ENCODE measurements at places on chromosomes 4 and X.

DNA sequence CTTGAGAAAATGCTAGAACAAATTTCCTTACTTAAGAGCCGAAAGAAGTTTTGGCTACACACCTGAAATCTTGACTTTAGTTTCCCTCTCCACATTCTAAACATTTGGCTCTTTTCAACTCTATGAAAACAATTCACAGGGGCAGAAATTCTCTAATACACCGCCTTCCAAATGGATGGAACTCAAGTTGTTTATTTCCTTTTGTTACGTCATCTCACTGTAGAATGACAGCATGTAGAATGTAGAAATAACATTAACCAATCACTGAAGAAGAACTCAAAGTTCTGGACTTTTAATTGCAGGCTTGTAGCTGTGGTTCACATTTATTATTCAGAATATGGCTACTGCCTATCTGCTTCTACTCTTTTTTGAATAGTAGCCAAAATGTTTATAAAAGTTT, 1.9 kb downstream of the DMP1 start:
- DNase-seq = no peak

DNA sequence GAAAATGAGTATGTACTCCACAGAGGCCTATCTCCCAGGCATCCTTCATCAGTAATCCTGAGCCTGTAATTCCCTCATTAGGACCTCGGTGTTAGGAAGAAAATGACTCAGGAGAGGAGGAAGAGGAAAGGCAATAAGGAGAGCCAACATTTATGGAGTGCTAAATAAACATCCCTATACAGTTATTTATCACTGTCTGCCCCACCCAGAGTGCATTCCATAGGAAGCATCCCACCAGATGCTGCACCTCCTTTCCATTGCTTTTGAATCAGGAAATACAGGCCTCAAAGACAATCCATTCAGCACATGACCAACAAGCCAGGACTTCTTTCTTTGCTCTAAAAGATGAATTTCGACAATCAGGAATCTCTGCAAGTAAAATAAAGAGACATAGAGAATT, 47.6 kb downstream of the USP38 start:
- no peak for DNase-seq

DNA sequence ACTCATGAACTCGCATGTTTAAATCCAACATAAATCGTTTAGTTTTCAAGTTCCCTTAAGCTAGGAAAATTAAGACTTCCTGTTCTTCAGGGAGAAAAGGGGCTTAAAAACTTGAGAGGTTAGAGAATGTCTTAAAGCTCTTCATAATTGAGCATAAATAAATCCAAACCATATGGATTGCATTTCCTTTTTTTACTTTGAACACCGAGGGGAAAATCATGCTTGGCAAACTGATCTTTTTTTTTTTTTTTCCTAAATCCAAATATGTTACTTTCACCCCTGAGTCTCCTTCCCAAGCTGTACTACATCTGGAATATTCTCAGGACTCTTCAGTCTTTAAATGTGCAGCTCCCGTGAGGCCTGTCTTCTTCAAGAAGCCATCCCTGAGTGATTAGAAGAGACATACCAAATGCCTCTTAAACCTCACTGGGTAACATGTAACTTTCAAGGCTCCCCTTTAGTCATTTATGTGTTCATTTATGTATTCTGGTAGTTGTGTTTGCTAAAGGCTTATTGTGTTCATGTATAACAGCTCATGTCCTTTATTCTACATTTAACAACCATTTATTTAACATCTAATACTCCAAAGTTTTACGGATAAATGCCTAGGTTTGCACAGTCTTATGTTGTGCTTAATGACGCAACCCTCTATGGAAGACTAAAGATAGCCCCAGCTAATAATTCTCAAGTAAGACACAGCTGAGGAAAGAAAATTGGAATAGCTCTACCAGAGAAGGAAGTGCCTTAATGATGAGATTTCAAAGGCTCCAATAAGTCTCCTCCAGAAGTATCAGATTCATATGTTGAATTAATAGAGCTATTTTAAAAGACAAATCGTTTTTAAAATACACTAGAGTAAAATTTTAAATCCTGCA, 107.0 kb downstream of the AGTR2 start:
- DNase-seq = no peak

DNA sequence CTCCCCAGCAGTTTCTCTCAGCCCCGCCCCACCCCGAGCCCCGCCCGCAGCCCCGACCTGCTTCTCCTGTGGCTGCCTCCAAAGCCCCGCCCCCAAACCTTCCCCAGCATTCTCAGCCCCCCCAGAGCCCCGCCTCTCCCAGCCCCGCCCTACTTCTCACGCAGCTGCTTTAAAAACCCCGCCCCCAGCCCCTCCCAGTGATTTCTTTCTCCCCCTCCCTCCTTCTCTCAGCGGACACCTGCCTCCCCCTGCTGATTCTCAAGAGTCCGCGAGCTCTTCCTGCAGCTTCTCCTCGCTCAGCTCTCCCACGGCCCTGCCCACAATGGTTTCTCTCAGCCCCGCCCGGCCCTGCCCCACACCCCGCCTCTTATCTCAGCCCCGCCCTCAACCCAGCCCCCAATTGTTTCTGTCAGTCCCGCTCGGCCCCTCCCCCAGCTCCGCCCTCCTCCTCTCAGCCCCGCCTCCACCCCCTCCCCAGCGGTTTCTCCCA, 636 bp upstream of the EOLA1 start:
- peak; percentile 91 for DNase-seq

DNA sequence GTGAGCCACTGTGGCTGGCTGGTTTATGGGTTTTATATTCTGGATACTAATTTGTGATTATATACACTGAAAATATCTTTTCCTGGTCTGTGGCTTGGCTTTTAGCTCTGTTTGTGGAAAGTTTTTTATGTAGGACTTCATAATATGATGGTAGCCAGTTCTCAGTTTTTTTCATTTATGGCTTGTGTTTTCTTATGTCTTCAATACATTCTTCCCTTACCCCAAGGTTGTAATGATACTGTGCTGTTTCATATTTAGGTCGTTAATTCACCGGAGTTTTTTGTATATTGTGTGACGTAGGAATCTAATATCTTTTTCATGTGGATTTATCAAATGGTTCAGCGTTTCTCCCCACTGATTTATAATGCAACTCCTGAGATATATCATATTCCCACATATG, 6.6 kb downstream of the ZFX start:
- DNase-seq = no peak

- no peak for DNase-seq
These were observed 48.4 kb downstream of the MAGEB17 start for GRCh38 chrX:16215660-16216059.

DNA sequence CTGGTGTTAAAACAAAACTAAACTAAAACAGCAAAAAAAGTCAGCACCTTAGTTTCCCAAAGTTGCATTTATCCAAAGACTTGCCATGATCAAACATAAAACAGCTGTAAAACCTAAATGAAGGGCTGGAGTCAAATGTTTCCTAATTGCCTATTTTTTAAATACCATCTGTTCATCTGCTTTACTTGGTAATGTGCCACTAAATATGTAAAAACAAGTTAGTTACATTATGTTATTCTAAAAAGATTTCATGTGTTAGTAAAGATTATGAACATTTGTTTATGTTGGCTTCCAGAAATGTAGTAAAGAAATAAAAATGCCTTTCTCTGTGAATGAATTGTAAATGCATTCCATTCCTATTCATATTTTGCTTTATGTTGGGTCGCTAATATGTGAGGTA, 977.8 kb downstream of the FSTL5 start:
- DNase-seq = no peak

- no peak for DNase-seq
These were observed 70.8 kb downstream of the RWDD4 start for GRCh38 chr4:183588169-183588675.

GRCh38 chr4:83831588-83831987, 295.7 kb downstream of the GPAT3 start:
- DNase-seq = no peak

DNA sequence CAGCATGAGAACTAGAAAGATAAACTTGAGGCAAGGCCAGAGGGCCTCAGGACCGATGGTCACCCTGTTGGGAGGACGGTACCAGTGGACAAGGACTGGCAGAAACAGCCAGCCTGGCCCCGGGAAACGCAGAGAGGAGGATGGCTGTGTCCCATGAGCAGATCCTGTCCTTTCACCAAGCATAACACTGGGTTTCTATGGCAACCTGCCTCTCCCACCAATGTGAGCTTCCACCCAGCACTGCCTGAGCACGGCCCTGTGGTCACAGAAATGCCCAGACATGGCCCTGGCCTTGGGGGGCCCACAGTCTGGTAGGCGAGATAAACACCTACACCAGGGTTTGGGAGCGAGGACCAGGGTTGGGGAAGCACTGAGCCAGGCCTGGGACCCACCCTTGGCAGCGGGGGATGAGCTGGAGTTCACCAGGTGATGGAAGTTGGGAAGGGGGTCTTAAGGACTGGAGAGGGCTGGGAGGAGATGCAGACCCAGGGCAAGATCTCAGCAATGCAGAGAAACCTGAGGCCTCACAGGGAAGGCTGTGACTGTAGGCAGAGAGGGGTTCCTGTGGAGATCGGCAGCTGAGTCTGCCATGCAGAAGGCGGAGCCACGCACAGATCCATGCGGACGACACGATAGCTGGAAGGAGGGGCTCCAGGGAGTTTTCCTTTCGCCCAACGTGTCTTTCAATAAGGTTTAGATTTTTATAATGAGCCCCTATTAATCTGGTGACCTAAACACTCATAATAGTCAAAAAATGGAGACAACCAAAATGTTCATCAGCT, 32.7 kb upstream of the CRMP1 start:
- DNase-seq = no peak

- no peak for DNase-seq
These were observed 311.6 kb downstream of the GALNTL6 start for GRCh38 chr4:172124656-172125308.

DNA sequence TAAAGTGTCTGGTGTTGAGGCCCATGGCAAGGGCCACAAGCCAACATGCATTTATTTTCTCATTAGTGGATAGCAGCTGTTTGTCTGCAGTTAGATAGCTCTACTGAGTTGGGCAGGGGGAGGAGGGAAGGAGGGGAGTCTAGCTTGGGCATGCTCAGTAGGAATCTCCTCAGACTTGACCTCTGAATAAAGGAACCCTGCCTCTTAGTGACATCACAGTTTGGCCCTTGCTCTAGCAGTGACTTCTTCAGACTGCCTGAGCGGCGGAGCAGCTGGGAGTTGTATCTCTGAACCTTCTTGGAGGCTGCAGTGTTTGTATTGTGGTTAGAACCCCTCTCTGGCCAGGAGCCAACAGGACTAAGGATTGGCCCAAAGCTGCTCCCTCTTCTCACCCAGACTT, 57.4 kb downstream of the BCORL1 start:
- no peak for DNase-seq

- no peak for DNase-seq
These were observed 46.1 kb downstream of the CNOT6L start for GRCh38 chr4:77773101-77773500.

DNA sequence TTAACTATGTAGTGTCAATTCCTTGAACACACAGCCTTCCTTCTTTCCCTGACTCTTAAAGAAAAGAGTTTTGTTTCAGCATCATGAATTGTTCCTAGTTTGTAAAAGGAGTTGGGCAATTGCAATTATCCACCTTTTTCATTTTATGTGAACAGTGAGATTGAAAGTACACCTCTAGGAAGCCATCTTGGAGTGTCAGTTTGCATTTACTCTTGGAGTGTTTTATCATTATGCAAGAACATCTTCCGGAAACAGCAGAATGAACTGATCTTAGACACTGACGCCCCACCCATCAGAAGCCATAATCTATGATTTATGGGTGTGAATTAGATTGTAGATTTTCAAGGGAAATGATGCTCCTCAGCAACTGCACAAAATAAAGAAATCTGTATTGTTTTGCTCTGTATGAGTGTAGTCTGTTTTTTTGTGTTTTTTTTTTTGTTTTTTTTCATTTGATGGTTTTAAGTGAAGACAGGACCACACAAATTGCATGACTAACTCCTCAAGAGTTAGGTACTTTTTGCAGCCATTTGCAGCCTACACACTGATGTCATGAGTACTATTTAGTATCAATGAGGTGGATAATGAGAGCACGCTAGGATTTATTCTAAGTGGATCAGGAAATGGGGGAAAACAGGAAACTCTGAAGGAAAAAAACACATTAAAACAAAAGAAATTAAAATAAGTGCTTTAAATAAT, 19.5 kb upstream of the FGF2 start:
- DNase-seq = no peak

- no peak for DNase-seq
These were observed 743.8 kb upstream of the ATOH1 start for GRCh38 chr4:93084599-93085305.

GRCh38 chr4:80024335-80024734, 48.7 kb downstream of the ANTXR2 start:
- no peak for DNase-seq

DNA sequence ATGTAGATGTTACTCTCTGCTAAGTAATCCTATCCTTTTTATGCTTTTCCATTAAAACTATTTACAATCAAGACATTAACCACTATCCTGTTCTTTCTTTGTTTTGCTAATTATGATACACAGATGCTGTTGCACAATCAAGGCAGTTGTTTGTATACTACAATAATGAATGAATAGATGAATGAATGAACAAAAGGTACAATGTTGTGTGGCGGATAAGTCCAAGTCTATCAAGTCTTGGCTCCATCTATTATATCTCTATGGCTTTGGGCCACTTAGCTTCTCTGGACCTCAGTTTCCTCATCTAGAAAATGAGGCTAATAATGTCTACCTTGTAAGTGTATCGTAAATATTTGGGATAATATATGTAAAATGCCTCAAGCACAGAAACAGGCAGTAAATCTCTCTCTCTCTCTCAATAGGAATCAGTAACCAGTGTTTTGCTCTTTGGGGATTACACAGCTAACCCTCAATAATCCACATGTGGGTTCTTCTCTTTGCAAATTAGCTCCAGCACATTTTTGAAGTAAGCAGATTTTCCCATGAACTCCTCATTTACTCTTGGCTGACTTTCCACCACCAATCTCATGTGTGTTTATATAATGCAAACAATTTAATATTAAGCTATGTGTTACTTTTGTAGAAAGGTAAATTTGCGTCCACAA, 27.8 kb upstream of the TSPAN5 start:
- DNase-seq = no peak

DNA sequence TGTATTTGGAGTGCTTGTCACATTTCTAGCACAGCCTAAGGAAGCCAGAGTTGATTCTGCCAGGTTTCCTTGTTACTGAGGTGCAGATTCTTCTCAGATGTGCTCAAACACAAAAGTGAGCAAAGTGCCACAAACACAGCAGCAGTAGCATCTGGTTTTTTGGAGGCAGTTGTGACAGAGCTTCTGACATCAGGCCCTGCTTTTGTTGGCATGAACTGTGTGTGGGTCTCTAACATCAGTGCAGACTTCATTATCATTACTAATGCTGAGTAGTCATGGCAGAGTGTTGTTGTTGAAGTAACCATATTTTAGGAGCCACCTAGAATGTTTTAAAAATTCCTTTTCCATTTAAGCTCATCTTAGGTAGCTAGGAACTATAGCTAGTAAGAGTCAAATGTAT, 656.6 kb downstream of the ANKRD50 start:
- no peak for DNase-seq

DNA sequence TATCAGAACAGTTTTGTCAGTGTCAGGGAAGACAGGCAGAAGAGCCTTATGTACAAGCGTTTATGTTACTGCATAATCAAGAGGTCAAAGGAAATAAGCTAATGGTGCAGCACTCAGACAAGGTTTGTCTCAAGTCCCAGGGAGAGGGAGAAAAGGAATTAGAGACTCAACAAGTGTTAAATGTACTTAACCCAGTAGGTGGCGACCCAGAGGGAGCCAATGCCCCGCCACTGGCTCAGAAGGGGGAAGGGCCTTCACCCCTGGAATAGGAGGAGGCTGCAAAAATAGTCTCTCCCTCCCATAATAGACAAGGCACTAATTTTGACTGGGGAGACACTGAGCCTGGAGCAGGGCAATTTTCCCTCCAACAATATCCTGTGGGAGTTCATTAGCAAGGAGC, 14.1 kb upstream of the PAPSS1 start:
- no peak for DNase-seq

- DNase-seq = peak; percentile 60
These were observed at the start of gene RAP2C for GRCh38 chrX:132219343-132219768. TSS of gene RAP2C (minus strand) at chrX:132219447. CDS start at chrX:132217268, 2,179 bp downstream.
